ENCODE measurements at places on chromosomes 6 and 20. TPM values are rescaled to one million over a fixed set of nuclear protein-coding genes. Genes with fewer than 3 reads are reported as not detected.

DNA sequence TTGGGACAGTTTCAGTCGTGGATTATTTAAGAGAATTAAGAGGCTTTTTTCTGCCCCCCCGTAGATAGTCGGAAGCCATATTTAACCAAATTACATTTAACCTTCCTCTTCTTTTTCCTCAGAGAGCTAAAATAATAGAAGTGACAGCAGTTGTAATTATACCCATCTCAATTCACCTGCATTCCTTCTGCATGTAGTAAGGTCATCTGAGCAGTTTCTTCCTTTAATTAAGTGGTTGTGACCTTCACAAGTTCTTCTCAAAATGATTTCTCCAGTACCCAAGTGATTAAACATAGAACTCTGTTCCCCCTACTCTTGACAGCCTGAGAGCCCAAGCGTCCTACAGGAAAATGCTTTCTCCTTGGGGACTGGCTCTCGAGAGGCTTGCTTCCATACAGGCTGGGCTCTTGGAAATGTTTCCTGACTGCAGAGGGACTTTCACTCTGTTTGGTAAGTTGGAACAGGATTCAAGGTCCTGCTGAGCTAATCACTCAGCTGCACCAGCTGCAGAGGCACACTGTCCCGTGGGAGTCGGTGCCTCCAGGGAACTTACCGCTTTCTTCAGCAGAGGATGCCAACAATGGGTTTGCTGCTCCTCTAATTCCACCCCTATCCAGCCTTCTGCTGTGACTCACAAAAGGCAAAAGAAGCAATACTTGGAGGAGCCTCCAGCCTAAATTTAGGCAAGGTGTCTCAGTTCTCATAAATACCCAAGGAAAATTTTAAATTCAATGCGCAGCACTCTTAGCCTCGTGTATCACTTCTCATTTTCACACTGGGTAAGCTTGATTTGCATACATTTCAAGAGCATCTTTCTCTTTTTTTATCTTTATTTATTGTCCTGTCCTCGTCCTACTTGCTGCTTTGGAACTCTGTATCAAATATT lies 414.9 kb downstream of the KIF16B start:
- no peak for DNase-seq

Gene TFAP2D
- not detected for polyA plus RNA-seq

GRCh38 chr6:6461138-6461537 lies 127.4 kb upstream of the LY86 start:
- no peak for DNase-seq

GRCh38 chr6:83974409-83975050 lies 59.0 kb upstream of the MRAP2 start:
- no peak for DNase-seq

DNA sequence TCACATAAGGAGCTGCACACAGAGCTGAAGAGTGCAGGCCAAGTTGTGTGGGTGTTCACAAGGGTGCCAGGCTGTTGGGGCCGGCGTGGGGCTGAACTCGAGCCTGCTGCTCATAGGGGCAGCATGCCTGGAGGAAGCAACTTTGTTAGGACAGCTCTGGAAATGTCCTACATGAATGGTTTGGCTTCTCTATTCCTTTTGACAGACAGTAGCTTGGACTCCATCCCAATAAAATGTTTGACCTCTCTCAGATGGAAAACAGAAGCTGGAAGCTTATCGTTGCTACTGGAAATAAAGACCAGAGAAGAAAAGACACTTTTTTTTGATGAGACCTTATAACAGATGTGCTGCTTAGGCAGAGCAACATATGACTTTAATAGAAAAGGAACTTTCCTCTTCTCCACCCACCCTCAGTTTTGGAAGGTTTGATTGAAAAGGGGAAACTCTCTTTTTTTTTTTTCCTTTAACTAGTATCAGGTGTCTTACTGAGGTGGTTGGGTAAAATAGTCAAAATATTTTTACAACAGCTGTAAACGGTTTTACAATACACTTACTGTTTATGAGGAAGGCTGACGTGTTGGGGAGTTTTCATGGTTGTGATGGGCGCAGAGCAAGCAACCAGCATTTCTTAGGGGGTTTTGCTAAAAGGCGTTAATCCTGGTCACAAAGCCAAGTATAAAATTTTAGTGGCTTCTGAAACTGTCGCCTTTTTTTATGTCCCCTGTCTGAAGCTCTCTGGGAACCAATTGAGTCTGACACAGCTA lies 80.7 kb upstream of the EEF1E1 start:
- DNase-seq = no peak

DNA sequence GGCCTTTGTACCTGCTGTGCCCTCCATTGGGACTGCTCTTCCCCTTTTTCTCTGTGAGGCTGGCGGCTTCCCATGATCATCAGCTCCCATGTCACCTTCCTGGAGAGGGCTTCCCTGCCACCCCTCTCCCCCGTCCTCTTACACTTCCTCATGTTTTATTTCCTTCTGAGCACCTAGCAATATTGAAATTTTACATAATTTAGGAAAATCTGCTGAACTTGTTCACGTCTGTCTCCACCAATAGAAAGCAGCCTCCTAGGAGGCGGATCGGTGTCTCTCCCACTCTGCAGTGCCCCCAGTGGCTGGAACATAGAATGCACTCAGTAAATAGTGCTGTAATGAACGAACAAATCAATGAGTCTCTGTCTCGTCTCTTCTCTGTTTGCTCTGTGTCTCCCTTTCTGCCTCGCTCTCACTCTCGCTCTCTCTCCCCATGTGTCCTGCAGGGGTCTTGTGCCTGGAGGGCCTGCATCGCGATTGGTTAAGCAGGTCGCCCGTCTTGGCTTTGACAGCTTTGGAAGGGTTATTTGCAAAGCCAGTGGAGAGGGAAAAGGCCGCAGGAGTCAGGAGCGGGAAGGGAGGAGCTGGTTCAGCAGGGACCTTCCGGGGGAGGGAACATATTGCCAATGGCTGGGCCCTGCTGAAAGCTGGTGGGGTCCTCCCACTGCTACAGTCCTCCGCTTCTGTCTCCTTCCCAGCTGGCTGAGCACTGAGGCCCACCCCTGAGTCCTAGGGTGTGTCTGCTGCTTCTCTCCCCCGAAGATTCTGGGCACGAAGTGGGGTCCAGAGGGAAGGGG lies 12.1 kb upstream of the OCSTAMP start:
- peak; percentile 82 for DNase-seq

Gene ZNF165
- 0.63 TPM for polyA plus RNA-seq
